Colonic mucosa (tissue), 4 donors: ENCODE measurements at places on chromosomes 5 and 9. TPM values are rescaled to one million over a fixed set of nuclear protein-coding genes. Genes with fewer than 3 reads are reported as not detected.

DNA sequence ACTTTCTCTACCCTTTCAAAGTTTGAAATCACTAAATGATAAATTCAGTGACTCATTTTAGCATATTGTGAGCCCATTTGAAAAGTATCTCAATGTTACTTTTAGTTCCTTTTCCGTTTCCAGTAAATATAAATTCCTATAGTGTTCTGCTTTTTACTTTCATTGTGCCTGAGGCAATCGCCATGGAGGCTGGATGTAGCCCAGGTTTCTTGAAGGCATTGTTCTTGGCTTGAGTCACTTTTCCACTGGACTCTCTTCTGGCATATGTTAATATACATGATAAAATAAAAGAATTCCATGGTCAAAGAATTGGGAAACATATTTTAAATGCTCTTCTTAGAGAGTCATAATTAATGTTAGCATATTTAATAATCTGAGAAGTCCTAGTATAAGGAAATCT lies 327.0 kb downstream of the IZUMO3 start:
- no peak overlapping the region for H3K27ac ChIP-seq
- DNase-seq = no peak
- no peak overlapping the region for H3K4me3 ChIP-seq
- H3K4me1 ChIP-seq = no peaks in the 10 kb centered on the region
- H3K36me3 ChIP-seq = no peaks in the 10 kb centered on the region

The ENG gene
- 15.4 TPM for total RNA-seq

The DMGDH gene
- 0.30 TPM for total RNA-seq

The GOLGA2 gene
- 92.2 TPM for total RNA-seq

The LSM11 gene
- 6.6 TPM for total RNA-seq

GRCh38 chr5:1399737-1400136 lies 45.5 kb downstream of the SLC6A3 start:
- H3K27ac ChIP-seq = no peak overlapping the region
- H3K27me3 ChIP-seq = no peaks in the 10 kb centered on the region
- H3K4me1 ChIP-seq = no peaks in the 10 kb centered on the region
- no peaks in the 10 kb centered on the region for H3K36me3 ChIP-seq

The ANKDD1B gene
- 6.3 TPM for total RNA-seq

GRCh38 chr9:129482521-129483414 lies 138.1 kb downstream of the C9orf50 start:
- peak overlapping the region; percentile 95 for H3K27ac ChIP-seq
- H3K4me3 ChIP-seq = peak overlapping the region; percentile 50
- H3K4me1 ChIP-seq = peaks cover 10% of the 10 kb centered on the region
- no peaks in the 10 kb centered on the region for H3K27me3 ChIP-seq
- peak; percentile 90 for DNase-seq

DNA sequence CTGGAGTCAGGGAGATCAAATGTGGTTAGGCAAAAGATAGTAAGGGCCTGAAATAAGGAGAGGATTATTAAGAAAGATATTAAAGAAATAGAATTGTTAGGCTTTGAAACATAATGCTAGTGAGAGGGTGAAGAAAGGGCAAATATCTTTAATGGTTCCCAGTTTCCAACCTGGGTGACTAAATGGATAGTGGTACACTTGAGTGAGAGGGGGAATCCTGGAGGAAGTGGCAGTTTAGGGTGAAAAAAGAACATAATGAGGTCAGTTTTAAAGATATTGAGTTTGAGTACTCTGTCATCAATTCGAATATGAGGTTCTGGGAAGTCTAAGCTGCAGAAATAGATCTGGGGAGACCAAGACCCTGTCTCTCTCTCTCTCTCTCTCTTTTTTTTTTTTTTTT lies 18.9 kb downstream of the DNAI1 start:
- no peaks in the 10 kb centered on the region for H3K36me3 ChIP-seq
- no peak for DNase-seq
- no peaks in the 10 kb centered on the region for H3K27me3 ChIP-seq
- no peak overlapping the region for H3K4me3 ChIP-seq
- no peak overlapping the region for H3K27ac ChIP-seq

The SPAAR gene
- total RNA-seq = 2.6 TPM

The CARD9 gene
- total RNA-seq = 1.7 TPM

DNA sequence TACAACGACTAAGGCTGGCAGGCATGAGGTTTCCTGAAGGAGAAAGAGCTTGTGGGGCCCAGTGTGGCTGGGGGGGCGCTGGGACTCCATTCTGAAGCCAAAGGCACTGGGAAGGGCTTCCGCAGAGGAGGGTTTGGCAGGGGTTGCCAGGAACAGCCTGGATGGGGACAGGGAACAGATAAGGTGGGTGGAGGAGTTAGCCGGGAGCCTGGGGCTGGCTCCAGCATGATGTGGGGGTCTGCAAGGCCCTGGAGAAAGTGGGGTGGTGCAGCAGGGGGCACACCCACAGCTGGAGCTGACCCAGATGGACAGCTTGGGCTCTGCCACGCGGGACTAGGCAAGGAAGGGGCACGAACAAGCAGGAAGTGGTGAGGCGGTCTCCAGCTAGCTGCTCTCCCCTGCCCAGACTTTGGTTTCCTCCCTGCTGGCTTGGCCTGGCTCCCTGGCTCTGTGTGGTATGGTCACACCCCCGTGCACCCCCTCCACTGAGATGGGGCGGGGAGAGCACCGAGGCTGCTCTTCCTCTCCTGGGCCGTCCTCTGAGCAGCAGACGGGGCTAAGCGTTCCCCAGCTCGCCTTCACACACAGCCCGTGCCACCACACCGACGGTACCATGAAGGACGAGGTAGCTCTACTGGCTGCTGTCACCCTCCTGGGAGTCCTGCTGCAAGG lies at the start of gene LTC4S:
Gene LTC4S, plus strand, starts transcription at position 519 of the 672 bp plus-strand sequence. Its CDS starts 95 bp downstream, at position 614.
- H3K4me1 ChIP-seq = peaks cover 4% of the 10 kb centered on the region
- H3K36me3 ChIP-seq = peaks cover 10% of the 10 kb centered on the region
- peak within 1 kb of the TSS; percentile 11 for H3K27ac ChIP-seq
- no peaks in the 10 kb centered on the region for H3K27me3 ChIP-seq

DNA sequence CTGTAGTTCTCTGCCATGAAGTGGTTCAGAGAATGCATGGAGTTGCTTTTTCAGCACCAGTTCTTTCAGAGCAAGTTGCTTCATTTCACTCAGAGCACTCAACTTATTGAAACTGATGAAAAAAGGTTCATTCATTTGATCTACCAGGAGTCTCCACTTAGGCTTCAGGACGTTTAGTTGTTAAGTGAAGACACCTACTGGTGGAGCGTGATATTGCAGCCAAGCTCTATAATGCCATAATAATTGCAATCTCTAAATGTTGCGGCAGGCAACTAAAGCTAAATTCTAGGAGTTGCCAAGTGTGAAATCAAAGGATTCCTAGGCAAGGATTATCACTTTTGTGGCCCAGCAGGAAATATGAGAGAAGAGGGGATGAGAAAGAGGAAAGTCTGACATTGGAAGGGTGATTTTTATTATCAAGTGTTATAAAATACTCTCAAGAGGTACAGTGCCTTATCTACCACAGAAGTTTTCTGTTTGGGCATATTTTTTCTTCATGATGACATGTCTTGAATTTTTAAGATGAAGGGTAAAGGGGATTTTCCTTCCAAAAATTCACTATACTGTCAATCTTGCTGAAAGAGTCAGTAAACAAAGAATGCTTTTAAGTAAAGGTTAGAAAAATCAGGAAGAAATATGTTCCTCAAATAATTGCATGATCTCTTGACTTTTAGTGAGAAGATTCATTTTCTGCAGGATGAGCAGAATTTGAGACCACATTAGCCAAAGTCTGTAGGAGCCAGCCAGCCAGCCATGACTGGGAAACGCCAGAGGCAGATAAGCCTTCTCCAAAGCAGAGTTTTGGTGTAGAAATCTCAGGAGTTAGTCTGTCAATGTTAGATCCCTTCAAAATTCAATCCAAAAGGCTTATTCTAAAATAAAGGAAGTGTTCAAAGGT lies 83.4 kb downstream of the SH3PXD2B start:
- DNase-seq = peak; percentile 60
- H3K4me1 ChIP-seq = no peaks in the 10 kb centered on the region
- H3K4me3 ChIP-seq = no peak overlapping the region
- no peaks in the 10 kb centered on the region for H3K36me3 ChIP-seq

The WDR38 gene
- not detected for total RNA-seq

The POLR3G gene
- 4.0 TPM for total RNA-seq

DNA sequence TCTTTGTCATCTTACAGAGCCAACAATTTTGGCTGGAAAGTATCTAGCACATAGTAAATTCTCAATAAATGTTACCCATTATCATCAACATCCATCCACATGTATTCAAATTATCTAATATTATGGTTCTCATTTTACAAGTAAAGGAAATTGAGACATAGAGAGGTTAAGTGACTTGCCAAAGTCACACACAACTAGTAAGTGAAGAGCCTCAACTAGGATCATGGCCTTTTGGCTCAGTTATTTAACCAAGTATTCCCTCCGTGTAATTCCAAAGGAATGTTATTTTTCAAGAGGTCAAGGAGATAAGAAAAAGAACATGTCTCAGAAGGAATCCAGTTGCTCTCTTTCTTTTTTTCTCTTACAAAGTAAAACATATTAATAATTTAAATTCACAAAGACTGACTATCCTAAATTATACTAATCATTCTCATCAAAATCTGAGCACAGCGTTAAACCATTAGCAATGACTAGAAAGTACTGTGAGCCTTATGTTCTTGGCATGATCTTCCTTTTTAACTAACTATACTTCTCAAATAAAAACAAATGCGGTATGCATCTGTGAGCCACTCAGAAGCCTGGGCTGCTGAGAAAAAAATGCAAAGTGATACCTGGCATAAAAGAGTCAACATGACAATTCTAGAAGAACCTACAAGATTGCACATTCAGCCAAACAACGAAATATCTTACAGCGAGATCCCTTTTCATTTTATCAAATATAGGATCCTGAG lies 350.9 kb downstream of the GLIS3 start:
- no peak for DNase-seq
- H3K27ac ChIP-seq = no peak overlapping the region
- no peaks in the 10 kb centered on the region for H3K4me1 ChIP-seq

- no peak overlapping the region for H3K4me3 ChIP-seq
- no peak overlapping the region for H3K27ac ChIP-seq
Observed at GRCh38 chr9:132319421-132320110, 35.2 kb downstream of the SETX start.

The NR4A3 gene
- 3.9 TPM for total RNA-seq

The IL5 gene
- not detected for total RNA-seq

DNA sequence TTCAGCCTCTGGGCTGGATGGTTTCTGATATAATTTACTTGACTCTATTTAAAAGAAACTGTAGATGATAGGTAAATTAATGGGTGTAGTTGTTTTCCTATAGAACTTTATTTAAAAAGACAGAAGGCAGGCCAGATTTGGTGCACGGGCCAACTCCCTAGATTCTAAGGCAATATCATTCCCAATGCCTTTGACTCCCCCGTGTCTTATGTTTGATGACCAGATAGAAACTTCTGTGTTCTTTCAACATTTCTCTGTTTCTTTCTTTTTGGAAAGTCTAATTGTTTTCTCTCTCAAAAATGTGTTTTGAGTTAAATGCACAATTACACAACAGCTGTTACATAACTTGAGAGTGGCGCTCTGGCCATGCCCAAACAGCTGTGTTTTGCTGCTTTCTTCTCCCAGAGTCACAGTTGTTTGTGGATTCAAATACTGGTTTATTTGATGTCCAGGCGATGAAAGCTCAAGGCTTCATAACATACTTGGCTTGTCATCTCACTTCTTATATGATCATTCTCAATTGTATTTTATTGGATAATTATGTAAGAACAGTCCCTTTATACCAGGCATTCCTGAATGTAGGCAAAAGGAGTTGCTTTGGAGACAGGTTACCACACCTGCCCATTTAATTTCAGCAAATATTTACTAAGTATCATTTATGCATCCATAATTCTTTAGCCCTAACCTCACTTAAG lies 1.7 kb upstream of the ALDH1A1 start:
- no peaks in the 10 kb centered on the region for H3K27me3 ChIP-seq
- peak overlapping the region; percentile 8 for H3K27ac ChIP-seq
- DNase-seq = peak; percentile 42
- no peak overlapping the region for H3K4me3 ChIP-seq

GRCh38 chr5:24649531-24649930 lies 4.8 kb upstream of the CDH10 start:
- H3K27me3 ChIP-seq = no peaks in the 10 kb centered on the region
- no peak overlapping the region for H3K27ac ChIP-seq

DNA sequence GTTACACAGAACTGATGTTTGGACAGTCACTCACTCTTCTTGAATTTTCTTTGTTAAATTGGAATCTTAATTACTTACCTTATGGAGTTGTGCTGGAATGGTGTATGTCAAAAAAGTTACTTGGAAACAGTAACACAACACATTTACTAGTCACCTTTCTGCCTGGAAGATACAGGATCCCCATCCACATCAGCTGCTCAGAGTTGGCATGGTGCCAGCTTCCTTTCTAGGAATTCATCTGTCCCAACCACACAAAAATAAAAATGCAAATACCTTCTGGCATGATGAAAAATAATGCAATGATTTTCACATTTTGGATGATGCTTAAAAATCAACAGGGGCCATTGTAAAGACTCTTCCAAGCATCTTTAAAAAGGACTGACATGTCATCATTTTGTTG lies 341.5 kb downstream of the TMEM38B start:
- H3K27me3 ChIP-seq = no peaks in the 10 kb centered on the region
- no peak for DNase-seq
- no peaks in the 10 kb centered on the region for H3K4me1 ChIP-seq
- no peak overlapping the region for H3K27ac ChIP-seq

DNA sequence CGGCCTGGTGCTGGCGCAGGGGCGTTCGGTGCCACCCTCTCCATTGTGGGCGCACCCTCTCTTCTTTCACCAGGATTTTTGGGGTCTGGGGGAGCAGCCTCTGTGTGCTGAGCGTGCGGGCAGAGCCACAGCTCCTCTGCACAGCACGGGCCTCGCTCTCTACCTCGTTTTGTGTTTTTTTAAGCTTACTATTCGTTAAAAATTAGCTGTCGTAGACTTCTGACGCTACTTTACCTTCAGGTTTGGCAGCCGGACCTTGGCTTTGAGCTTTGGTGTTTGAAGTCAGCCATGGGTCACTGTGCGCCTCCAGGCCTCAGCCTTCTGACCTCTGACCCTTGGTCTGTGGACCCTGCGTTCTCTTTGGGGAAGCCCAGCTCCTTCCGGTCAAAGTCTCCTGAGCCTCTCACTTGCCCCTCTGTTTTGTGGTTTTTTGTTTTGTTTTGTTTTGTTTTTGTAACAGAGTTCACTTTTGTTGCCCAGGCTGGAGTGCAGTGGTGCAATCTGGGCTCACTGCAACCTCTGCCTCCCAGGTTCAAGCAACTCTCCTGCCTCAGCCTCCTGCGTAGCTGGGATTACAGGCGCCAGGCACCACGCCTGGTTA lies 88.2 kb upstream of the CACNA1B start:
- H3K4me3 ChIP-seq = peak overlapping the region; percentile 20
- no peaks in the 10 kb centered on the region for H3K36me3 ChIP-seq
- peak; percentile 50 for DNase-seq
- no peaks in the 10 kb centered on the region for H3K27me3 ChIP-seq

The PRLR gene
- 38.6 TPM for total RNA-seq

DNA sequence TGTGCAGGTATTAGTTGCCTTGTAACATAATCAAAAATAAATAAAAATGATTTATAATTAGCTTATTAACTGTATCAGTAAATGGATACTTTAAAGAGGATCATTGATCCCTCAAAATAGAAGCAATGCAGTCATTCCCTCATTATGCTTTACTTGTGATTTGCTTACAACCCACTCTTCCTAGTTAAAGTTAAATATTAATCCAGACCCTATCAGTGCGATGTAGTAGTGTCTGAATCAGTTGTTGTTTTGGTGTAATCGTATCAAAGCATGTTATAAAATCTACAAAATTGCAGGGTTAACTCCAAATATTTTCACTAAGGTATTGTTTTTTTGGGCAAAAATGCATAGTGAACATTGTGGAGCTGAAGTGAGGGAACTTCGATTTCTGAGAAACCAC lies 17.6 kb downstream of the TENT4A start:
- H3K27me3 ChIP-seq = no peaks in the 10 kb centered on the region
- H3K27ac ChIP-seq = no peak overlapping the region
- H3K36me3 ChIP-seq = no peaks in the 10 kb centered on the region
- no peak for DNase-seq

The CKMT2 gene
- total RNA-seq = 0.40 TPM
